Stomach (tissue), 19 donors: ENCODE measurements at places on chromosomes 7 and 10. TPM values are rescaled to one million over a fixed set of nuclear protein-coding genes. Genes with fewer than 3 reads are reported as not detected.

Gene SORCS3
- total RNA-seq, result 2.6 TPM

Gene CHRM2
- 17.5 TPM for total RNA-seq

- H3K36me3 ChIP-seq, result no peaks in the 10 kb centered on the region
- H3K27me3 ChIP-seq, result no peaks in the 10 kb centered on the region
- no peak overlapping the region for H3K27ac ChIP-seq
- no peaks in the 10 kb centered on the region for H3K4me1 ChIP-seq
- DNase-seq, result no peak
These were observed 210.1 kb upstream of the INHBA start for GRCh38 chr7:41912851-41913567.

GRCh38 chr7:17640730-17641377, 299.4 kb downstream of the SNX13 start:
- peak; percentile 57 for DNase-seq
- no peaks in the 10 kb centered on the region for H3K27me3 ChIP-seq
- no peaks in the 10 kb centered on the region for H3K4me1 ChIP-seq
- no peak overlapping the region for H3K4me3 ChIP-seq
- no peak overlapping the region for H3K27ac ChIP-seq
- H3K36me3 ChIP-seq, result no peaks in the 10 kb centered on the region

GRCh38 chr7:70135656-70136055, 537.4 kb downstream of the AUTS2 start:
- H3K27ac ChIP-seq, result no peak overlapping the region
- no peak overlapping the region for H3K4me3 ChIP-seq
- H3K36me3 ChIP-seq, result no peaks in the 10 kb centered on the region
- no peaks in the 10 kb centered on the region for H3K27me3 ChIP-seq
